ENCODE measurements at places on chromosomes 2 and 18.

DNA sequence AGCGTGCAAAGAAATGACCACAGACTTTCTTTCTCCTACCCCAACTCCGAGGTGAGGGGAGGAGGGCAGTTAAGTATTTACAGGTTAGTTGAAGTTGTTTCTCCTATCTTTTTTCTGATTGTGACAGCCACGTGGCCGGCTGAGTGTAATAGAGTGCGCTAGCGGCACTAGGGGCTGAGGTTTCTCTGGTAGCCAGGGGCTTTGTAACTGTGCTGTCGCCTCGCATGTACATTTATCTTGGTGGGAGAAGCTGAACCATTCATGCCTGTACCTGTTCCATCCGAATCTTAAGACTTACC lies 214.1 kb upstream of the STON1 start:
- DNase-seq, result peak; percentile 16

DNA sequence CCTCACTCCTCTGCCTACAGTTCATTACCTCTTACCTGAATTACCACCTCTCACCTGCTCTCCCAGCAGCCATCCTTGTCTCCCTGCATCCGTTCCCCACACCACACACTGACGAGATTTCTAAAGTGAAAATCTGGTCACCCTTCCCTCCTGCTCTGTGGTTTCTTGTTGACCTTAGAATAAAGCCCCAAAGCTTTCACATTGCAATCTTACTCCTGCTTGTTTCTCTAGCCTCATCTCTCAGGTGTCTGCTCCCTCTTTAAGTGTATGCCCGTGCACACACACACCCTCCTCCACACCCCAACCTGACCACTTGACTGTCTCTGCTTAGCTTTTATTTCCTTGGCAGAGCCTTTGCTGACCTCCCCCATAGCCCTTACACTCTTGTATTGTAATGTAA lies 122.0 kb upstream of the SKOR2 start:
- DNase-seq, result no peak

- no peak for DNase-seq
Measured at GRCh38 chr2:67772216-67773170, 290.3 kb downstream of the C1D start.

- DNase-seq, result no peak
Measured at GRCh38 chr2:189533288-189534035, 47.1 kb downstream of the SLC40A1 start.

DNA sequence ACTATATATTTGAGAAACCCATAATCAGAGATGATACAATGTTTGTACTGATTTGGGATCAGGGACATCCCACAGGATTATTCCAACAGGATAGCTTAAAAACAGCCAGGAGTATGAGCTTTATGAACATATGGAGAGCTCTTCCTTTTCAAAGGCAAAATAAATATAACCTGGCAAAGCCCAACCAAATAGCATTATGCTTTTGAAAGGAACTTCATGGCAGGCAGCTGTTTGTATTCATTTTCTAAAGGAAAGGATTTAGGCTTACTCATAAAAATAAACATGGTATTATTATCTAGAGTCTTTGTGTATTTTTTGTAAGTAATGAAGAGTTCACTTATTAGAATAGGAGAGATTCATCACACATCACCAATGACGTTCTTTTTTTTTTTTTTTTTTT lies 44.4 kb downstream of the CCDC195 start:
- no peak for DNase-seq

- no peak for DNase-seq
Measured at GRCh38 chr2:43057742-43058725, 168.4 kb downstream of the ZFP36L2 start.

- DNase-seq, result no peak
Measured at GRCh38 chr18:22348521-22349316, 69.0 kb downstream of the CTAGE1 start.

GRCh38 chr18:61587865-61588264 lies 254.6 kb downstream of the CDH20 start:
- no peak for DNase-seq

- no peak for DNase-seq
Measured at GRCh38 chr2:199223791-199224190, 233.9 kb downstream of the SATB2 start.

DNA sequence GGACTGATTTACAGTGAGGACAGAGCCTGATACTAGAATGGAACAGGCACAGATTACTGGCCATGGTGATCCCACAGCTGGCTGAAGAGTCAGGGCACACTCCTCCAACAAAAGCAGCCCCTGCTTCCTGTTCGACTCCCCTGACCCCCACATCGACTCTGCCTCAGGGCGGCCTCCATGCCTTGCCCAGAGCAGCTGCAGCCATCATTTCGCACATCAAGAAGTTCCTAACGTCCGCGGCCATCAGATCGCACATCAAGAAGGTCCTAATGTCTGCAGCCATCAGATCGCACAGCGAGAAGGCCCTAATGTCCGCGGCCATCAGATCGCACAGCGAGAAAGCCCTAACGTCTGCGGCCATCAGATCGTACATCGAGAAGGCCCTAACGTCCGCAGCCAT lies 192.8 kb upstream of the PXDN start:
- DNase-seq, result no peak

GRCh38 chr2:227848146-227848545 lies 23.3 kb upstream of the DAW1 start:
- no peak for DNase-seq

GRCh38 chr2:172864182-172864581 lies 128.5 kb downstream of the RAPGEF4 start:
- peak; percentile 34 for DNase-seq

DNA sequence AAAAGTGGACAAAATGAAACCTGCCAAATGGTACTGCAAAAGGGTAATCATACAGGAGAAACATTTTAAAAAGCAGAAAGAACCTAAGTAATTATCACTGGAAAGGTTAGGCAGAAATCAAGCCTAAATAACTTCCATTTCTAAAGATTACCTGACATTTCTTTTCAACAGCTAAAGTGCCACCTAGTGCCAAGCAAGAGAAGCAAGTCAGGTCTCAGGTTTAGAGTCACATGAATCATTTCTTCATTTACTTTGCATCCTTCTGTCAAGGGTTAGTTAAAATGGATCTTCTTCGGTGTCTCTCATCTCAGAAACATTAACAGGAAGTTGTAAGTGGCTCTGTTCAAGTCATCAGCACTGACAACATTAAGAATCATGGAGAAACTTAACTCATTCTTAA lies 90.3 kb downstream of the AKAIN1 start:
- DNase-seq, result no peak

- DNase-seq, result peak; percentile 10
Measured at GRCh38 chr2:221372159-221372884, 199.8 kb downstream of the EPHA4 start.

- DNase-seq, result no peak
Measured at GRCh38 chr2:241947401-241947800, 77.9 kb downstream of the RTP5 start.

DNA sequence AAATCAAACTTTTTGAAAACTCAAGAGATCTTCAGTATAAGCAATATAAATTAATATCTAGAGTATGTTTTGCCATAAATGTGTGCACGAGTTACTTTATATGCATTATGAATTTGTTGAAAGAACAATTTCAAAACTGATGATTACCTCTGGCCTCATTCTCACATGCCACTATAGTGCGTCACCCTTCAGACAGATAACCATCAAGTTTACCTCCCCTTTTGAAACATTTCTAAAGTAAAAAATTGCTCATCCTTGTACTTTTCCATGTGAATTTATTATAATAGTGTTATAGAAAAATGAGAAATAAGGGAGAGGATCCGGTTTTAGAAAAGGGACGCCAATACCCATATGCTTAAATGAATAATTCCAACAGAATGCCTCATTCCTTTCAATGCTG lies 38.3 kb downstream of the ZEB2 start:
- DNase-seq, result no peak

DNA sequence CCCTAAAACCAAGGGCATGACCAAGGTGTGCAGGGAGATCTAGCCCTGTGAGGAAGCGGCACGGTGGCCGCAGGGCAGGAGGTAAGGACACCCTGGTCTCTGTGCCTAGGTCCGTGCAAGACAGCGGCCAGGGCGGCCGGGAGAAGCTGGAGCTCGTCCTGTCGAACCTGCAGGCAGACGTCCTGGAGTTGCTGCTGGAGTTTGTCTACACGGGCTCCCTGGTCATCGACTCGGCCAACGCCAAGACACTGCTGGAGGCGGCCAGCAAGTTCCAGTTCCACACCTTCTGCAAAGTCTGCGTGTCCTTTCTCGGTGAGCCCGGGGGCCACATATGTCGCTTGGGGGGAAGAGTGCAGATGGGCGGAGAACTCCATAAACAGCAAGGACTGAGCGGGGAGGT lies 235.4 kb downstream of the ATAD2B start:
- no peak for DNase-seq

- peak; percentile 23 for DNase-seq
Measured at GRCh38 chr2:38274286-38275276, 102.5 kb downstream of the ATL2 start.

DNA sequence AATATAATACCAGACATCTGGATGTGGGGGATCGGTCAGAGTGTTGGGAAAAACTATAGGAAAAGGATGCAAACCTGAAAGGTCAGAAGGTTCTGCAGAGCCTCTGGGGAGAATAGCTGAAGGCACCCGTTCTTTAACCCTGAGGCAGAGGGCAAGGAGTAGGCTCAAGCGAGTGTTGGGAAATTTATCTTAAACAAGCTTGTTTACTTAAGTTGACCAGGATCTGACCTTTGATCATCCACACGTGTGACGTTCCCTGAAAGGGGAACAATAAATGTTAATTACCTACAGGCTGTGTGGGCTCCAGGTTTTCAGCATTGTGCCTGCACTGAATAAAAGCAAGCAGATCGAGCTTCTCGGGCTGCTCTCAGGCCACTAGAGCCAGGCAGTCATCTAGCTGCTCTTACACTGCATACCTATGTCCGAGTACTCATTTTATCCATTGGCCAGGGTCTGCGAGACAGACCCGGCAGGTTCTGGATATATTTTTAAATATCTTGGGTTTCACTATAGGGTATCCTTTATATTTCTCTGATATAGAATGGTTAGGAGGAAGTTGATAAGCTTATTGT lies 400.6 kb upstream of the CHST9 start:
- DNase-seq, result no peak
